HS-27A (cell line): ENCODE measurements at places on chromosomes 1 and 21.
A peak's percentile ranks its signal among the peaks of the same experiment; 100 is the strongest.

GRCh38 chr1:10724052-10724494, 72.4 kb downstream of the CASZ1 start:
- peak; percentile 27 for DNase-seq

GRCh38 chr1:176801514-176802020, 338.6 kb downstream of the PAPPA2 start:
- no peak for DNase-seq

DNA sequence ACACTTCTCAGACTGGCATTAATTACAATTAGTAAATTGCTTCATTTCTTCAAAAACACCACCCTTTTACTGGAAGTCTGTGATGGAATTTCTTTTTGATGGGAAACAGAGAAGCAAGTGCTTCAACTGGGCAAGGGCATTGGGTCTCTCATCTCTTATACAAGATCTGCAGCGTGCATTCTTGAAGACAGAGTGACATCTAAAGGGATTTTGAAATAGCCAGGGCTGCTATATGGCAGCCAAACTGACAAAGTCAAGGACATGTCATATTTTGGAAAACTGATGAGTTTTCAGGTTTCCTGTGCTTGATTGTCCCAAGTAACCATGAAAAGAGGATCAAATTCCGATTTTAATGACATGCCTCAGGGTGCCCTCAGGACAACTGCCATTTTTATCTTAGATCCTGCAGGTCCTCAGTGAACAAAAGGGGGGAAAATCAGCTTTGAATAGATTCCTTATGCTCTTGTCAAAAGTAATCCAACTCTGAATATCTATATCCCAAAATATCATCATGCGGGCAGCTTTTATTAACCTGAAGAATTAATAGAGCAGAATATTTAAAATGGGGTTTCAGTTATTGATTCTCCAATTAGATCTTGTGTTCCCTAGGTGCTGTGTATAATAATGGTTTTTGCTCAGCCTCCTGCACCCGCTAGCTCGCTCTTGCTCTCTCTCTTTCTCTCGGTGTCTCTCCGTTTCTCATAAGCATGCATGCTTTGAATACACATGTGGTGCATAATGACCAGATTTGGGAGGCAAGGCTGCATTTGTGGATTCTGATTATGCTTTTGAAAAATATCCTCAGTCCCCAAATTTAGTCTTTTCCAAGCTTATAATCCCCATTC, 221.8 kb downstream of the TTLL7 start:
- DNase-seq, result no peak

DNA sequence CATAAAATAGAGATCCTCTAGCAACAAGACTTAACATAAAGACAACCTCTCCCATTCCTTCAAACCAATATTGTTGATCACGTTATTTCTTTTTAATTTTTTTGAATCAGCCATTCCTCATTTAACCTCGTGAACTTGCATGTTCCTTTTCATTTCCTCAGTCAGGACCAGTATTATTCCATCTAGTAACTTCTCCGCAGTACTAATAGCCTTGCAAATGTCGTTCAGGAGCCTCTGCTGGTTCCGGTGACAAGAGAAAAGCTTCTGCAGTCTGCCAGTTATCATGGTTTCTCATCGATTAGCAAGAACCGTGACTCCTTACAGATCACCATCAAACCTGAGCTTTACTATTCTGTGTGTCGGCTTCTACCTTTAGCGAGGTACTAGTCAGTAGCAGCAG, 3.0 kb downstream of the APP start:
- DNase-seq, result no peak

- DNase-seq, result no peak
Observed at GRCh38 chr21:33902349-33902748, 13.3 kb downstream of the ATP5PO start.

DNA sequence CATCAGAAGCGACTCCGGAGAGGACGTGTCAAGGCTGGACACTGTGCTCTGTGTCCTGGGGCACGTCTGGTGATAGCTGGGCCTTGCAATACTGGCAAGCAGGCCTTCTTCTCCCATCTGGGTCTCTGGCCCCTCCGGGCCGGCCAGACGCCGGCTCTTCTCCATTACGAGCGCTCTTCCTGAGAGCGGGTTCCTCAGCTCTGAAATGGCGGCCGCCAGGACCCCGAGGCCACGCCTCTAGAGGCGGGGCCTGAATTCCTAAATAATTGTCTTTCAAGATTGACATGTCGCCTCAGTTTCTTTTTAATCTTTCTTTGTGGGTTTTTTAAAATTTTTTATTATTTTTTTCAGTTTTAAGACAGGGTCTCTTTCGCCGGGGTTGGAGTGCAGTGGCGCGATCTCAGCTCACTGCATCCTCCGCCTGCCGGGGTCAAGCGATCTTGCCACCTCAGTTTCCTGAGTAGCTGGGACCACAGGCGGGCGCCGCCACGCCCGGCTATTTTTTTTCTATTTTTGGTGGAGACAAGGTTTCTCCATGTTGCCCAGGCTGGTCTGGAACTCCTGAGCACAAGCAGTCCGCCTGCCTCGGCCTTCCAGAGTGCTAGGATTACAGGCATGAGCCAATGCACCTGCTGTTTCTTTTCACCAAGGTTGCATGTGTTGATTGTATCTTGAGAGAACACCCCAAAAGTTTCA, 9.2 kb downstream of the RNF2 start:
- DNase-seq, result no peak

- no peak for DNase-seq
Observed at GRCh38 chr1:243499248-243499647, 243.4 kb downstream of the SDCCAG8 start.

DNA sequence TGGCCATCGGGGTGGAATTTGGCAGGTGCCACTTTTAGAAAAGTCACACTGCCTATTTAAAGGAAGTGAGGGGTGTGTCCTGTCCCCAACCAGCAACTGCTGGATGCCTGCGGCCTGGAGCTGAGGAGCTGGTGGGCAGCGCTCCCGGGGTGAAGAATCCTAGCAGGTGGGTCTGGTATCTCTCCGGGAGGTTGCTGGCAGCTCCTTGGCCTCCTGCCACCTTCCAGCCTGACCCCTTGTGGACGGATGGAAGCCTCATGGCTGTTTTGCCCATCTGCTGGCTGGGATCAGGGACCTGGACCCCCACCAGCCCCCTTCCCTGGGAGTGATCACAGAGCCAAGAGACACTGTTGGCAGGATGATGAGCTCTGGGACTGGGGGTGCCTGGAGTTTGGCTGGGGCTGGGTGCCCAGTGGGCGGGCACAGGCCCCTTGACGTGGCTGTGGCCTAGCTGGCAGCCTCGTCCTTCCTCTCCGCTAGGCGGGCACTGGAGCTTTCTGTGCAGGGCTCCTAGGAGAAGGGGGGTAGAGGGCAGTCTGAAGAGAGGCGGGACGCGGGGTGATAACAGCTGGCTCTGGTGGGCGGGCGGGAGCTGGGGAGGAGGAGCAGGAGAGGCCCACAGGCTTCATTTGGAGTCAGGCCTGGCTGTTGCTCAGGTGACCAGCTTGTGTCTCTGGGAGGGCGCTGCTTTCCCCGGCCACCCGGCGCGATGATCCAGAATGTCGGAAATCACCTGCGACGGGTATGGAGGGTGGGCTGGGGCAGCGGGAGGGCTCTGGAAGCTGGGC, at the start of gene ACOT11:
ACOT11 (plus strand) TSS at position 628 of the 788 bp plus-strand sequence; CDS start at position 710, 82 bp downstream.
- no peak for DNase-seq

DNA sequence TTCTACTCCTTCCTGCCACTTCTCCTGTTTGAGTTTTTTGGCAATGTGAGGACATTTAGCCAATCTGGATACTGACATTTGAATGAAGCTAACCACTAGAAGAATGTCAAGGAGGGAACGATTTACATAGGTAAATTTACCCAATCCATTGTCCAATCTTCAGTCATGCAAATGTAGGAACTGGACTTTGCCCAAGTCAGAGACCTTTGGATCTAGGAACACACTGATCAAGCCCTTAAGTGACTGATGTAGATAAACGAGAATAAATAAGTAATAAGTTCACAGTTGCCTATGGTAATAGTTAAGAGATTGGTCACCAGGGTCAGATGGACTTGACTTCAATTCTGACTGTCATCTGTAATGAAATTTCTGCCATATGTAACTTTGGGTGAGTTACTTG, 177.6 kb downstream of the FGGY start:
- no peak for DNase-seq

DNA sequence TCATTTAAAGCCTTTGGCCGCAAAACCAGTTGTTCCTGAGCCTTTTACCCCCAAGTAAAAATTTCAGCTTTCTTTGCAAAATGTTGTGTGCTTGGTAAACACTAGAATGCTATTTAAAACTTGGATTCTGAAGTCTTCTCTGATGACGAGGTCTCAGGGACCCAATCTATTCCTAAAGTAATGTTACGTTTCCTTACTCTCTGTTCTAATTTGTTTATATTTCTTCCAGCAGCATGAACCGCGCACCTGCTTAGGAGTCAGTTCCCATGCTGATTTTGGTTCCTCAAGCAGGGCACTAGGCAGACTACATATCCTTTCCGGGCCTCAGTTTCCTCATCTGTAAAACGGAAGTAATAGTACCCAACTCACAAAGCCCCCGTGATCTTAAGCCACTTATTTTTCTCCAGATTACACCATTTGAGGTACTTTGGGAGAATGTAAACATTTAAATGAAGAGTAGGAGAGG, 969 bp upstream of the ALDH4A1 start:
- no peak for DNase-seq

DNA sequence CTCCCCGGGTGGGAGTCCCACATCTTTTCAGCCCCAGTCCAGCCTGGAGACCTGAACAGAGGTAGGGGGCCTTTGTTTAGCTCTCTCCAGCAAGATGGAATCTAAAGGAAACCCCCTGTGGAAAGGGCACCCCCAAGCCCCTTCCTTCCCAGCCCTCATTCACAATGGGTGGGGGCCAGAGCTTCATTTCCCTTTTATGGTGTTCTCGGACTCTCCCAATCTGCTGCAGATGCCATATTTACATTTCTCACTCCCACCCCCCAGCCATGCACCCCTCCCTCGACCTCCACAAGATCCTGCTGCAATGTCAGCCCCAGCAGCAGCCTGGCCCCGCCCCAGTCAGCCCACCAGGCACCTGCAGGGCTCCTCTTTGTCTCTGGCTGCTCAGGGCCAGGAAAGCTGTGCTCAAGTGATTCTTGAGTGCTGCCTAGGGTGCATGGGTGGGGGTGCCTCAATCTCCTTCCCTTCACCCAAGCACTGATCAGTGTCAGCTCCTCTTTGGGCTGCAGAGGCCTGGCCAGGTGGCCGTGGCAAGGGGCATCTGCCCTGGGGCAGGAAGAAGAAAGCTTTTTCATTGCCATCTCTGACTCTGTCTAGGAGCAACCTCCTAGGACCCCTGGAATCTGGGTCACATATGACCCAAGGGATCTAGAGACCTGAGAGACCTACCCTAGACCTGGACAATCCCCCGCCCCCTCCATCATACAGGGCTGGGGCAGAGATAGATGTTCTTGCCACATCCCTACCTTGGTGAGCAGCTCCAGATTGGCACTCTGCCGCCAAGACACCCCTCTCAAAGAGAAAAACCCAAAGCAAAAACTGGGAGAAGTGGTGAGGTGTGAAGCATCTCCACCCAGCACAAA, 1.7 kb downstream of the KIF21B start:
- DNase-seq, result no peak

- peak; percentile 54 for DNase-seq
Observed at GRCh38 chr1:10507111-10507879, 32.5 kb downstream of the PEX14 start.

GRCh38 chr1:8122477-8123407, 96.6 kb upstream of the ERRFI1 start:
- no peak for DNase-seq

GRCh38 chr1:239952348-239953308, 139.1 kb upstream of the FMN2 start:
- no peak for DNase-seq

- no peak for DNase-seq
Observed at GRCh38 chr1:40929155-40929554, 50.3 kb upstream of the CTPS1 start.

- DNase-seq, result no peak
Observed at GRCh38 chr1:166597516-166597915, 241.8 kb upstream of the POGK start.

- DNase-seq, result no peak
Observed at GRCh38 chr1:210257698-210258529, 25.3 kb downstream of the SERTAD4 start.

DNA sequence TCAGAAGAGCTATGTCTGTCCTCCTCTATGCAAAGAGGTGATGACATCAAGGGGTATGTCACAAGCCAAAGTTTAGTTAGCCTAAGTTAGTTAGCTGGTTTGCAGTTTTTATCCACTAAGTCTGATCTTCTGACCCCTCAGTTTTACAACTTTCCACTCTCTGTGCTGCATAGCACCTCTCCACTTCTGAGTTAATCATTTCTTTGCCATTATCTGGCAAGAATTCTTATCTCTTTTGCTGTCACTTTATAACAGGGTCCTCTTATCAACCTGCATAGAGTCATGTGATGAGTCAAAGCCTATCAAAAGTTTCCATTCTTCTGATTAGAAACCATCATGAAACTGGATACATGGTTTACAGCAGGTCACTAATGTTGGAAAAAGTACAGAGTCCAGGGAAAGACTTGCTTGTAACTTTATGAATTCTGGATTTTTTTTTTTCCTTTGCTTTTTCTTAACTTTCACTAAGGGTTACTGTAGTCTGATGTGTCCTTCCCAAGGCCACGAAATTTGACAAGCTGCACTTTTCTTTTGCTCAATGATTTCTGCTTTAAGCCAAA, at the start of gene NR5A2:
NR5A2 (plus strand) TSS at position 447 of the 560 bp plus-strand sequence. CDS start 138 bp downstream, outside the sequence.
- no peak for DNase-seq

DNA sequence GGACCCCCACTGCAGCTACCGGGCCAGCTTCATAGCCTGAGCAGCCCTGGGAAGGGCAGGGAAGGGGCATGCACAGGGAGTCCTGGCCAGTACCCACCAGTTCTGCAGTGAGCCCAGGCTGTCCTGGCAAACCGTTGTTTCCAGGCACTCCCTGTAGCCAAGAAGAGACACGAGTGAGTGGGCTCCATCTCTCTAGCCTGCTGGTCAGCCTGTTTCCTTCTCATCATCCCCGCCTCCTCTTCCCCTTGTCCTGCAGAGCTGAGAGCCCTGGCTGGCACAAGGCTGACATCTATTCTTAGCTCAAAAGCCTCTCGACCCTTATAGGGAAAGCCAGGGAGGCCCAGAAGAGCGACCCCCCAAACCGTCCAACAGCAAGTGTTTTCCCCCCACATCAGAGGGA, 28.7 kb downstream of the COL16A1 start:
- no peak for DNase-seq

GRCh38 chr1:89130716-89131115, 4.8 kb upstream of the GBP2 start:
- DNase-seq, result no peak

DNA sequence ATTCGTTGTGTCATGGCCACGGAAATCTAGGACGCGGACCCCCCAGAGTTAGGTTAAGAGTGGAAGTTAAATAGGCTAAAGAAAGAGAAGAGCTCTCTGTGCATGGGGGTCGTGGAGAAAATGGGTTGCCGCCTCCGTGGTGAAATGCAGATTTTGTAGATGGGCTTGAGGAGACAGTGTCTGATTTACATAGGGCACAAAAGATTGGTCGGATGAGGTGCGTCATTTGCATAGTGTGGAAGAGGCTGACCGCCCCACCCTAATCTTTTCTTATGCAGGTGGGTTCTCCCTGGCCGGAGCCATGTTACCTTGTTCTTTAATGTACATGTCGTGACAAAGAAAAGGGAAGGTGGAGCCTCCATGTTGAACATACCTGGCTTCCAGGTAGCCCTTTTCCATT, 14.3 kb upstream of the SLC5A9 start:
- DNase-seq, result no peak

GRCh38 chr1:111191496-111191895, 8.9 kb downstream of the DENND2D start:
- peak; percentile 30 for DNase-seq

GRCh38 chr1:58477390-58477789, 69.1 kb downstream of the OMA1 start:
- peak; percentile 8 for DNase-seq
